ENCODE measurements at places on chromosomes 1 and 21.

DNA sequence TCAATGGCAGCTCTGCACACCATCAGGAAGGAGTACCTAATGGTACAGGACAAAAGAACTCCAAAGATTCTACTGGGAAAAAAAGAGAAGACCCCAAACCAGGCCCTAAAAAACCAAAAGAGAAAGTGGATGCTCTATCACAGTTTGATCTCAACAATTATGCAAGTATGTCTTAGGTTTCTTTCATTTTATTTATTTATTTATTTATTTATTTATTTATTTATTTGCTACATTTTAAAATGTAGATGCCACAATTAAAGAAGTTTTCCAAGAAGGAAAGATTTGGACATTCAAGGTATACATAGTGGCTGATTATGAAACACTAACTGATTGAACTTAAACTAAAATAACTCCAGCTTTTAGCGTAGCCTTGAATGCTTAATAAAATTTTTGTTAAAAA is 60.2 kb downstream of the PRRC2C start:
- DNase-seq, result no peak

DNA sequence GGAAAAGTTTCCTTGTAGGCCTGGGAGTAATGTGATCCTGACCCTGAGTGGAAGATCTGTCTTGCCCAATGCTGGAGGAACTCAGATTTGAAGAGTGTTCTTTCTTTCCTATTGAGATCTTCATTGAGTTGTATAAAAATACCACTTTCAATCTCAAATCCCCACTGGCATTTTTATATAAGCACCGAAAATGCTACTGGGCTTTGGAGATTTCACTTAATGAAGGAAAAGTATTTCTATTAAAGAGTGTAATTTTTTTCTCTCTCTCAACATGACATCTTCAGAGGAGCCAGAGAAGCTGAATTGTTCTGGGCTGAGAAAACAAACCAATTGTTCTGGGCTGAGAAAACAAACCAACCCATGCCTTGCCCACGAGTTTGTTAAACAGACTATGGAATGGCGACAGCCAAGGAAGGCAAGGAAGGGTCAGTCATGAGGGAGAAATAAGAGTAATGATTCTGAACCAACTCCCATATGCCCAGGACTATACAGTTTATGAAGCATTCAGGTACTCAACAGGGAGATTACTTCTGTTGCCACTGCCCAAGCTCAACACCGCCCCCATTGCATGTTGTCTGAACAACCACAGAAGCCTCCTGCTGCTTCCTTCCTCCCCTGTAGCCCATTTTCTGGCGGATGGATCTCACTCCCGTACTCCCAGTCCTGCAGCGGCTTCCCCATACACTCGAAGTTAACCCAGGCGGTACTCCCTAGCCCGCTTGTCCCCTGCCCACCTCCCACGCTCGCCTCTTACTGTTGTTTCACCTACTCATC is 103.2 kb downstream of the BEND5 start:
- DNase-seq, result no peak

DNA sequence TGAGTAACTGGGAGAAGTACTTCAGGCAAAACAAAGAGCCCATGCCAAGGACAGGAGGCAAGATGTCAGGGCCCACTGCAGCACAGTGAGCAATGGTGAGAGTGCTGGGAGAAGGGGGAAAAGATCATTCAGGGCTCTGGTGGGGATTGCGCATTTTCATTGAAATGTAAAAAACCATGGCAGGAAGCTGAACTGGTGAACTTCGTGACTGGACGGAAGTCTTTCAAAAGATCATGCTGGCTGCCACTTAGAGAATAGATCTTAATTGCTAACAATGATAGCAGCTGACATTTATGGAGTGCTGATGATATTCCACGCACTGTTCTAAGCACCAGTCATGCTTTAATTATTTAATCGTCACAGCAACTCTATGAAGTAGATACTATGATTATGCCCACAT is 107.0 kb downstream of the TGFBR3 start:
- DNase-seq, result no peak

- DNase-seq, result no peak
Observed at GRCh38 chr1:241391926-241392710, 35.1 kb upstream of the RGS7 start.

- no peak for DNase-seq
Observed at GRCh38 chr1:117642963-117643362, 37.1 kb downstream of the TENT5C start.

DNA sequence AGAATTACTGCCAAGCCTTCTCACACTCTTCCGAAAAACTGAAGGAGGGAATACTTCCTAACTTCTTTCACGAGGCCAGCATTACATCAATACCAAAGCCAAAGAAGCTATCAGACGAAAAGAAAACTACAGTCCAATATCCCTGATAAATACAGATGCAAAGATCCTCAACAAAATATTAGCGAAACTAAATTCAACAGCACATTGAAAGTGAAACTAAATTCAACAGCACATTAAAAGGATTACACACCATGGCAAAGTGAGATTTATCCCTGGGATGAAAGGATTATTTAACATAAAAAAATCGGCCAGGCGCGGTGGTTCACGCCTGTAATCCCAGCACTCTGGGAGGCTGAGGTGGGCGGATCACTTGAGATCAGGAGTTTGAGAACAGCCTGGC is 176.8 kb downstream of the FAF1 start:
- DNase-seq, result no peak
